ENCODE measurements at places on chromosomes 1 and 21.

DNA sequence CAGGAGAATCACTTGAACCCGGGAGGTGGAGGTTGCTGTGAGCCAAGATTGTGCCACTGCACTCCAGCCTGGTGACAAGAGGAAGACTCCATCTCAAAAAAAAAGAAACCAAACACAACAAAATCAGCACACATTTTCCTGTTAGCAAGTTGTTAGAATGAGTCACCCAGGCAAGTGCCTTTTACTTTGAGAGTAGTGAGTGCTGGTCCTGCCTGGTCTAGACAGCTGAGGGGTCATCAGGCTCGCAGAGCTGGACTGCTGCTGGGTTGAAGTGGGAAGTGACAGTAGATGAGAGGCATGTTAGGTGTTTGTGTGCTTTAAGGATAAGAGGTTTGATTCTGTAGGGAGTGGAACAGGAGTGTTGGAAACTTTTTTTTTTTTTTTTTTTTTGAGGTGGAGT lies 31.9 kb downstream of the GNPAT start:
- DNase-seq = no peak

DNA sequence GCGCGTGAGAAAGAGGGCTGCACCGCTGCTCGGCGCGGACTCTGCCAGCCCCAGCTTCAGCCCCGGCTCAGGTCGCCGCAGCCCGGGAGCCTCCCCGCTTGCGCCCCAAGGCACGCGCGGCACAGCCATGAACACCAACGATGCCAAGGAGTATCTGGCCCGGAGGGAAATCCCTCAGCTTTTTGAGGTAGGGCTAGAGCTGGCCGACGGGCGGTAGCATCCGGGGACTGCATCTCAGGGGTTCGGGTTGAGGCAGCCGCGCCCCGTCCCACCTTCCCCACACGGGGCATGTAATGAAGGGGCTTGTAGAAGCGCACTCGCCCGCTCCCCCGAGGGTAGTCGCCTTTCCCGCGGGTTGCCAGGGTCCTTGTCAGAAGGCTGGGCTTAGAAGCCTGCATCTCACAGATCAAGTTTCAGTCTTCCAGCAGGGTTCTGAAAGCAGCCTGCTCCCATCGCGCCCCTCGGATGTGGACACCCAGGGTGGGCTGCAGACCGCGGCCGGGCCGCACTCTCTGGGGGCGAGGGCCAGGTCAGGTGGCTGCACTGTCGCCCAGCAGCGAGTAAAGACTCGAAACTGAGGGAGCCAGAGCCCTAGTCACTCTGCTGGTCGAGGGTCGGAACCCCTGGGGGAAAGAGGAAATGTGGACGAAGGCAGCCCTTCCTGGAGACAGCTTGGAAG lies 507 bp downstream of the AK5 start:
- DNase-seq = no peak

DNA sequence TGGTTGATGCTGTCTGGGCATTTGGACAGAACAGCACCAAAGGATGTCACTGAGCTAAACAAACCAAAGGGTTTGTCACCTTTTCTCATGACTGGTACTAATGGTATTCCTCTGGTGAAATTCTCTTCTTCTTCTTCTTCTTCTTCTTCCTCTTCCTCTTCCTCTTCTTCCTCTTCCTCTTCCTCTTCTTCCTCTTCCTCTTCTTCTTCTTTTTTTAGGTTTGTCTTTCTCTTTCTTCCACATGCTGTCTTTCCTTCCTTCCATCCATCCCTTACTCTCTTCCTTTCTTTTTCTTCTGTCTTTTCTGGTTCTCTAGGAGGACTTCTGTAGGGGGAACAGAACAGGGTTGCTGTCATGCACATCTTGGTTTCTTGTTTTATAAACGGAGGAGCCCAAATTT lies 9.3 kb upstream of the IGFN1 start:
- DNase-seq = peak; percentile 27

DNA sequence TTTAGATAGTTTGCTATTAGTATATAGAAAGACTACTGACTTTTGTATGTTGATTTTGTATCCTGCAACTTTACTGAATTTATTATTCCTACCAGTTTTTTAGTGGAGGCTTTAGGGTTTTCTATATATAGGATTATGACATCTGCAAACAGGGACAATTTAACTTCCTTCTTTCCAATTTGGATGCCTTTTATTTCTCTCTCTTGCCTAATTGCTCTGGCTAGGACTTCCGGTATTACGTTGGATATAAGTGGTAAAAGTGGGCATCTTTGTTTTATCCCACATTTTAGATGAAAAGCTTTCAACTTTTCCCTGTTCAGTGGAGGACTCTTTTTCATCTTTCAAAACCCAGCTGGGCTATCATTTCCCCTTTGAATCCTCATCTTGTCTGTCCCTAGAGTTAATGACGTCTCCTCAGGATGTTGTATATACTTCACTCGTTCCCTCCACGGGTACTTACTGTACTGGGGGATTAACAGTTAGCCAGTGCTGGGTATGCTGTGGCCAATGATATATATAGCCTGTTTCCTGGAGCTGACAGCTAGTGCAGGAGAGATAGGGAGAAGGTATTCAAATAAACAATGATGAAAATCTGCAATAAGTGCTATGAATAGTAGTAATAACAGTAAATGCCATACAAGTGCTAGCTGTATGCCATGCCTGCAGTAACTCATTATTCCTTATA lies 9.8 kb downstream of the ACOT11 start:
- peak; percentile 41 for DNase-seq

GRCh38 chr1:167118188-167118587 lies 24.3 kb downstream of the STYXL2 start:
- no peak for DNase-seq

DNA sequence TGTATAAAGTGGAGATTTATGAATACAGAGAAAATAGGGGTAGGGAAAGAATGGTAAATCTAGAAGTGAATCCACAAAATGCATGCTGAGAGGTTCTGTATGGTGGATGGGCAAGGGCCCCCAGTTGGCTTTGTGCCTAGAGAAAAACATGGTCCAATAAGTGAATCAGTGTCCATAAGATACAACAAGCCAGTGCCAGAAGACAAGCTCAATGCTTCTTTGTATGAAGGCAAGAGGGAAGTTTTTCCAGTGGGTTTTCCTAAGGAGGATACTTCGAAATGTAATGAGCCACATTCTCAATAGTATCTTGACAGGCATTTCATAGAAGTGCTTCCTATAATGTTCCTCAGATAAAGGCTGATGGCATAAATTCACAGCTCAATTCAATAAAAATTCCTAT lies 169.4 kb upstream of the HMCN1 start:
- DNase-seq = no peak

DNA sequence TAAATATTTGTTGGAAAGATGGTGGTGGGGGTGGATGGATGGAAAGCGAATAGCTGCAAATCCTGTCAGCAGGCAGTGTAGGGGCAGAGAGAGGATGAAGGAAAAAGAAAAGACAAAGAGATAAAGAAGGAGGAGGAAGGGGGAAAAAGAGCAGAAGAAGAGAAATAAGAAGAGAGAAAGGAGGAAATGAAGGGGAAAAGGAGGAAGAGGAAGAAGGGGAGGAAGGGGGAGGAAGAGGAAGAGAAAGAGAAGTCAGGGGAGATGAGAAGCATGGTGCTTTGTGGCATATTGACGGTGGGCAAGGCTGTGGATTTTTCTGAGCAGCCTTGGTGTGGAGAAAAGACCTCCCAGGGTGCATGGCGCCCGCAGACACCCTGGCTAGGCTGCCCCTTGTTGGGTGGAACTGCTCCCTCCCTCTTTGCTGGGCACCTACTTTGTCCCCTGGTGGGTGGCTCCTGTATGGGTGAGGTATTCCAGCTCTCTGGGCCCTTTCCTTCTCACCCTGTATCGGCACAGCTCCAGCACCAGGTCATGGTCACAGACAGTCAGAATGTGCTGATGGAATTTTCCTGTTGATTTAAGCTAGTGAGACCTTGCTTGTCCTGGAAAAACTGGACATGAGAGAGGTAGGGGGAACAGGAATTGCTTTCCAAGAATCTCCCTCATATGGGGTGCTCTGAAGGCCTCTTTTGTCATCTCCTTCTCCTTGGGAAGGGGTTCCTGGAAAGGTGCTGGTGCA lies 45.7 kb upstream of the TLR5 start:
- DNase-seq = no peak

GRCh38 chr1:33460947-33461629 lies 11.4 kb upstream of the ZSCAN20 start:
- peak; percentile 79 for DNase-seq

- no peak for DNase-seq
Measured at GRCh38 chr1:14678011-14678638, 79.6 kb downstream of the KAZN start.
